ENCODE measurements at places on chromosomes 6 and 20. TPM values are rescaled to one million over a fixed set of nuclear protein-coding genes. Genes with fewer than 3 reads are reported as not detected.

DNA sequence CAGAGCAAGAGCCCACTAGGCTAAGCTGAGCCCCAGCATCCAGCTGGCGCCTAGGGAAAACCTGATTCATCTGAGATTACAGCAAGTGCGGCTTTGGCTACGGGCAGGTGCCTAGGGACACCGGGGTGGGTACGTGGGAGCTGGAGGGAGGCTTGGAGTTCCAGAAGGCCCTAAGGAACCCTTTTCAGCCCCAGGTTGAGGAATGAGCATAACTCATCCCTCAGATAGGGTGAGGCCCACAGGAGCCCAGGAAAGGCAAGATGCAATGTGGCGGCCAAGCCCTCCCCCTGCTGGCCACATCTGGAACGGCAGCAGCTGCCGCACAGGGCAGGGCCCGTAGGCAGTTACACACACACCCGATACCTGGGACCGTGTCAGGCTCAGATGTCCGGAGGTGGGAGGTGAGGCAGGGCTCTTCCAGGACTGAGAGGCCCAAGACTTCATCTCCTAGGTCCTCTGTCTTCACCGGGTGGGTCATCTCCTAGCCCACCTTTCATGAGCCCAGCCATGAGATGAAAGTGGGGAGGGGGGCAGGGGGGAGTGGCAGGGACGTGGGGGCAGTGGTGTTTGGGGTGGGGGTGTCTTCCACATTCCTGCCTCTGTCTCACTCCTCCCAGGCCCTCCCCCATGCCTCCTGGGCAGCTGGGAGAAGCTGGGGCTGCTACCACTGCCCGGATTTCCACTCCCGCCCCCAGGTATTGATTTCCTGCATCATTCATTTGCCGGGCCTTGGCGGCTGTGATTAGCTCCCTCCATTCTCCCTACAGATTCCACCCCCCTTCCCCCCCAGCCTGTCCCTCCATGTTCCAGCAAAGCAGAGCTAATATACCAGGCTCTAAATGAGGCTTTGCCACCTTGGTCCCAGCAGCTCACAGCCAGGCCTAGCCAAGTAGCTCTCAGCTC is 5.5 kb downstream of the MDGA1 start:
- no peaks in the 10 kb centered on the region for H3K27me3 ChIP-seq
- peak; percentile 72 for DNase-seq
- H3K27ac ChIP-seq = no peak overlapping the region
- no peaks in the 10 kb centered on the region for H3K36me3 ChIP-seq

DNA sequence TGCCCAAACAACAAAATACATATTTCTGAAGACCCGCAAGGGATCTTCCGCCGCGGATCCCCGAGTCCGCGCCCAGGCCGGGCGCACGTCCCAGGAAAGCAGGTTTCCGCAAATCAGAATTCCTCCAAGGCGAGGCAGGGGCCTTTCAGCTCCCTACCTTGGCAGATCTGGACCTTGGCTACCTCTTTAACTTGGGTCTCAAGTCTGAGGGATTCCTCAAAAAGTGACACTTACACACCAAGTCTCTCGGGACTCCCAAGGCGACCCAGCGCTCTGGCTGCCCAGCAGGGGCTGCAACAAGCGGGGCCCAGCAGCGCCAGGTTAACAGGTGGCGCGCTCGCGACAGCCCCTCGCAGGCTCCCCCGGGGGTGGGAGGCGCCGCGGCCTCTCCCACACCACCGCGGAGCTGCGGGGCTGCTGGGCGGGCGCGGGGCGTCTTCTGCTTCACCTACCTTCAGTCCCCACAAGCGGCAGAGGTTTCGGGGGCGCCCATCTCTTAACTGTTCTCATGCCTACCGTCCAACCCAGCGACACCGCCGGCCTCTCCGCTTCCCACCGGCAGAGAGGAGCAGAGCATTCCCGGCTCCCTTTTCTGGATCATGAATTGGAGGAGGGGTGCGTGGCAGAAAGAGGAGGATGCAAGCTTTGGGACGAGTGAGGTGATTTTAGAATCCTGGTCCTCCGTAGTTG is 414 bp downstream of the SIM1 start:
- H3K4me1 ChIP-seq = peaks cover 7% of the 10 kb centered on the region
- no peak overlapping the region for H3K4me3 ChIP-seq
- no peak for DNase-seq

DNA sequence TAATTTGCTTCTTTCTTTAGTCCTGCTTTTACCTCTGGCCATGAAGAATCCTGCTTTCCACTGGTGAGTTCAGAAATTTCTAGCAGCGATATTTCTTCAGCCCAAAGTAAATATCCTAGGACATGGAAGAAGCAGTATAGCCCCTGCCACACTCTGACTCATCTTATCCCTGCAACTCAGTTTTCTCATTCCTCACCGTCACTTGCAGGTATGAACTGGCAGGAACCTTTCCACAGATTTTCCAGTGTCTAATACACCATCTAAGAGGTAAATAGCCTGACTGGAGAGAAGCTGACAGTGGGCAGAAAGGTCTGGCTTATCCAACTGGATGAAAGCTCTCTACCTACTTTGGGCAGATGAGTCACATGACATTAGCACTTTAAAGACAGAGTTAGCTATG is 816.7 kb upstream of the FLRT3 start:
- H3K4me1 ChIP-seq = no peaks in the 10 kb centered on the region
- H3K27ac ChIP-seq = no peak overlapping the region
- DNase-seq = no peak
- H3K27me3 ChIP-seq = no peaks in the 10 kb centered on the region
- no peaks in the 10 kb centered on the region for H3K36me3 ChIP-seq
- no peak overlapping the region for H3K4me3 ChIP-seq

GRCh38 chr6:97423190-97423589 is 140.2 kb upstream of the MMS22L start:
- no peaks in the 10 kb centered on the region for H3K4me1 ChIP-seq
- H3K36me3 ChIP-seq = no peaks in the 10 kb centered on the region
- no peaks in the 10 kb centered on the region for H3K27me3 ChIP-seq

DNA sequence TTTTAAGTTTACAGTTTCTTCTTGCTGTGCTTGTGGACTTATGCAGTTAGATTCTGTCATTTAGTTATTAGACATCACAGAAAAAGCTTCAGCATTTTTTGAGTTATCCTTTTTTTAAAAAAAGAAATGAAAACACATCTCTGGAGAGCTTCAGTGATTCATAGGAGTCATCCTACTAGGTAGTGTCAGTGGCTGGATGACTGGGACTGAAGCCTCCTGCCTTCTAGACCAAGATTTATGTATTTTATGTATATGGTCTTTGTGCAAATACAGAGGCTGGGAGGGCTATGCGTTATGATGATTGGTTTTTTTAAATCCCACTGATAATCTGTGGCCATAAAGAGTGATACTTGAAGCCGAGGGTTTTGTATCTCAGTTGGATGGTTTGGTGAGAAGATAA is 125.9 kb upstream of the JAG1 start:
- no peaks in the 10 kb centered on the region for H3K27me3 ChIP-seq
- H3K36me3 ChIP-seq = no peaks in the 10 kb centered on the region
- H3K4me3 ChIP-seq = no peak overlapping the region
- H3K4me1 ChIP-seq = no peaks in the 10 kb centered on the region

- no peak overlapping the region for H3K4me3 ChIP-seq
- no peak overlapping the region for H3K27ac ChIP-seq
- peaks cover 24% of the 10 kb centered on the region for H3K4me1 ChIP-seq
- no peak for DNase-seq
Observed at GRCh38 chr20:4912380-4913142, 88.7 kb downstream of the SLC23A2 start.

DNA sequence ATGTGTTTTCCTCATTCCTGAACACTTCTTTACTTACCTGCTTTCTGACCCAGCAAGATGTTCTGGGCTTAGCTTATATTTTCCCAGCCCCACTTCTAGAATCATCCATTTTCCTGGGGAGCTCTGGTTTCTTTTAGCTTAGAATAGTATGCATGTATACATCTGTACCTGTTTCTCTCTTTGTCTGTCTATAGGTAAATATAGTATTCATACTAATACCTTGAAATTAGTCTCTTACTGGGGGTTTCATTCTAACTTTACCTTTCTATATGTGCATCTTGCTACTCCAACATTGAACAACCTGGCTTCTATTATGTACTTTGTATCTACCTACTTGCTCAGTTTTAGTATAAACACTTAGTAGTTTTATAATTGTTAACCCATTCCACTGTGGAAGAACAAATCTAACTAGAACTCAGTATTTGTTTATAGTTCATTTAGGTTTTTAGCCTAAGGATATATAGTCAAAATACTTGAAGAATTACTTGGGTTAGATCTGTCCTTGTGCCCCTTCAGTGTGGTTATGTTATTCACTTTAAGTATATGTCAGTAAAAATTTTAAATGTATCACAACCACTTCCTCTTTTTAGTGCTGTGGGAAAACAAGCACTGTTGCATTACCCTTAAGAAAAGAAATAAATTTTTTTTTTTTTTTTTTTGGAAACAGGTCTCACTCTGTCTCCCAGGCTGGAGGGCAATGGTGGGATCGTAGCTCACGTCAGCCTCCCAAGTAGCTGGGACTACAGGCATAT is 54.0 kb downstream of the ASXL1 start:
- no peak for DNase-seq
- no peak overlapping the region for H3K4me3 ChIP-seq
- H3K36me3 ChIP-seq = peaks cover 16% of the 10 kb centered on the region
- no peaks in the 10 kb centered on the region for H3K27me3 ChIP-seq
- H3K27ac ChIP-seq = no peak overlapping the region

GRCh38 chr6:53107091-53107490 is 41.5 kb downstream of the GCM1 start:
- no peaks in the 10 kb centered on the region for H3K4me1 ChIP-seq
- DNase-seq = no peak
- H3K4me3 ChIP-seq = no peak overlapping the region

- H3K27me3 ChIP-seq = no peaks in the 10 kb centered on the region
- H3K4me3 ChIP-seq = peak overlapping the region; percentile 81
- H3K36me3 ChIP-seq = no peaks in the 10 kb centered on the region
- DNase-seq = no peak
- no peak overlapping the region for H3K27ac ChIP-seq
Observed at GRCh38 chr6:119346450-119346849, 3.1 kb downstream of the MAN1A1 start.

- H3K4me1 ChIP-seq = no peaks in the 10 kb centered on the region
- H3K27me3 ChIP-seq = no peaks in the 10 kb centered on the region
- no peak overlapping the region for H3K27ac ChIP-seq
- peaks cover 63% of the 10 kb centered on the region for H3K36me3 ChIP-seq
- no peak for DNase-seq
- no peak overlapping the region for H3K4me3 ChIP-seq
Observed at GRCh38 chr20:38231531-38232121, 28.9 kb downstream of the KIAA1755 start.

DNA sequence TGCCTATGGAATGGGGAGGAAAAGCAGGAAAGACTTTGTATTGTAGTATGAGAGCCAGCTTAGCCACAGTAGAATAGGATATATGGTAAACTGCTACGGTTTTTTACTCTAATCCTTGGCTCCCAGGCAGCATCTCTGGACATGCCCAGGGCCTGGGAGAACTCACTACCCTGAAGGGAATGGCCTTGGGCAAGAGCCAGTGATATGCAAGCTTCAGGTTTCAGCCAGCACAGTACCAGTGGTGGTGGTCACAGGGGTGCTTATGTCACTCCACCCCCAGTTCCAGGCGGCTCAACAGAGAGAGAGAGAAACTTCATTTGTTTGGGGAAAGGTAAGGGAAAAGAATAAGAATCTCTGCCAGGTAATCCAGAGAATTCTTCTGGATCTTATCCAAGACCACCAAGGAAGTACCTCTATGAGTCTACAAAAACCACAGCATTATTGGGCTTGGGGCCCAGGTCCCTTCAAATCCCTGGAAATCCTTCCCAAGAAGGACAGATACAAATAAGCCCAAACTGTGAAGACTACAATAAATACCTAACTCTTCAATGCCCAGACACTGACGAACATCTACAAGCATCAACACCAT is 121.2 kb downstream of the THBS2 start:
- DNase-seq = no peak
- no peak overlapping the region for H3K27ac ChIP-seq
- H3K27me3 ChIP-seq = no peaks in the 10 kb centered on the region

DNA sequence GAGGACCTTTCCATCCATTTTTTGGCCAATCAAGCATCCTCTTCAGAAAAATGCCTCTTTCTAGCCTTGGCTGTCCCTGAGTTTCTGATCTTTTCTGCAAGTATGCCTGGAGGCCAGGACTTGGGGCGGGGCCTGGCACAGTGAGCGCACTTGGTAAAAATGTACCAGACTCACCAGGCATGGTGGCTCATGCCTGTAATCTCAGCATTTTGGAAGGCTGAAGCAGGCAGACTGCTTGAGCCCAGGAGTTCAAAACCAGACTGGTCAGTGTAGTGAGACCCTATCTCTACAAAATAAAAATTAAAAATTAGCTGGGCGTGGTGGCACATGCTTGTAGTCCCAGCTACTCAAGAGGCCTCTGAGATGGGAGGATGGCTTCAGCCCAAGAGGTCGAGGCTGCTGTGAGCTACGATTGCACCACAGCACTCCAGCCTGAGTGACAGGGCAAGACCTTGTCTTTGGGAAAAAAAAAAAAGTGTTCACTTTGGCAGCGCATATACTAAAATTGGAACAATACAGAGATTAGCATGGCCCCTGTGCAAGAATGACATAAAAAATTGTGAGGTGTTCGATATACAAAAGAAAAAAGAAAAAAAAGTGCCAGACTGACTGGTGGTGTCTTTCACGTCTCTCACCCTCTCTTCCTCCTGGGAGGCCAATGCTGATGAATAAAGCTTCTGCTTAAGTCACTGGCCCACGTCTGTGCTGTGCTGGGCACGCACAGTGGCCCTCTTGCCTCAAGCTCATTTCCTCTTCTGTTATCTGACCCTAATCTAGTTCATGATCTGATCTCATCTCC is 18.1 kb upstream of the SLC9A8 start:
- H3K4me1 ChIP-seq = no peaks in the 10 kb centered on the region
- no peak overlapping the region for H3K4me3 ChIP-seq
- H3K36me3 ChIP-seq = no peaks in the 10 kb centered on the region
- no peak overlapping the region for H3K27ac ChIP-seq
- H3K27me3 ChIP-seq = no peaks in the 10 kb centered on the region

RAB44 gene
- total RNA-seq = 1.0 TPM

DUSP22 gene
- total RNA-seq = 89.8 TPM

HDAC2 gene
- 39.9 TPM for total RNA-seq

PERP gene
- 27.8 TPM for total RNA-seq

HLA-F gene
- total RNA-seq = 117 TPM

MAPK13 gene
- 10.5 TPM for total RNA-seq

CALHM4 gene
- total RNA-seq = not detected

Measured in tibial nerve (tissue), 4 donors.